Urinary bladder (tissue), 4 donors: ENCODE measurements at places on chromosomes 13 and 19. TPM values are rescaled to one million over a fixed set of nuclear protein-coding genes. Genes with fewer than 3 reads are reported as not detected.

The CBARP gene
- total RNA-seq: 0.53 TPM

The ACER1 gene
- not detected for total RNA-seq

The FGF9 gene
- 13.8 TPM for total RNA-seq

The RFXAP gene
- 10.0 TPM for total RNA-seq

The IZUMO4 gene
- total RNA-seq: 1.5 TPM

The PTH2 gene
- not detected for total RNA-seq

The RFPL4A gene
- total RNA-seq: 0.58 TPM

The C1QTNF9 gene
- total RNA-seq: 1.3 TPM

The ZNF615 gene
- total RNA-seq: 28.3 TPM

The SIGLEC10 gene
- 0.85 TPM for total RNA-seq

The KLK2 gene
- total RNA-seq: not detected

The ANGPTL8 gene
- total RNA-seq: not detected

The FPR3 gene
- total RNA-seq: 1.0 TPM

The FCER2 gene
- 0.21 TPM for total RNA-seq

The ATP4A gene
- total RNA-seq: not detected

The ZNF135 gene
- total RNA-seq: 12.6 TPM

The CGB3 gene
- total RNA-seq: not detected

The ZGLP1 gene
- total RNA-seq: 1.1 TPM

The CCDC169 gene
- total RNA-seq: 7.0 TPM

The IL4I1 gene
- total RNA-seq: 0.58 TPM

The ZNF441 gene
- total RNA-seq: 37.7 TPM
